Activated T-helper 1 cell treated with anti-CD3 and anti-CD28 coated beads, Interleukin-2, amount 50 U/mL, for 16 hours (primary cell): ENCODE measurements at places on chromosomes 7 and 10.

DNA sequence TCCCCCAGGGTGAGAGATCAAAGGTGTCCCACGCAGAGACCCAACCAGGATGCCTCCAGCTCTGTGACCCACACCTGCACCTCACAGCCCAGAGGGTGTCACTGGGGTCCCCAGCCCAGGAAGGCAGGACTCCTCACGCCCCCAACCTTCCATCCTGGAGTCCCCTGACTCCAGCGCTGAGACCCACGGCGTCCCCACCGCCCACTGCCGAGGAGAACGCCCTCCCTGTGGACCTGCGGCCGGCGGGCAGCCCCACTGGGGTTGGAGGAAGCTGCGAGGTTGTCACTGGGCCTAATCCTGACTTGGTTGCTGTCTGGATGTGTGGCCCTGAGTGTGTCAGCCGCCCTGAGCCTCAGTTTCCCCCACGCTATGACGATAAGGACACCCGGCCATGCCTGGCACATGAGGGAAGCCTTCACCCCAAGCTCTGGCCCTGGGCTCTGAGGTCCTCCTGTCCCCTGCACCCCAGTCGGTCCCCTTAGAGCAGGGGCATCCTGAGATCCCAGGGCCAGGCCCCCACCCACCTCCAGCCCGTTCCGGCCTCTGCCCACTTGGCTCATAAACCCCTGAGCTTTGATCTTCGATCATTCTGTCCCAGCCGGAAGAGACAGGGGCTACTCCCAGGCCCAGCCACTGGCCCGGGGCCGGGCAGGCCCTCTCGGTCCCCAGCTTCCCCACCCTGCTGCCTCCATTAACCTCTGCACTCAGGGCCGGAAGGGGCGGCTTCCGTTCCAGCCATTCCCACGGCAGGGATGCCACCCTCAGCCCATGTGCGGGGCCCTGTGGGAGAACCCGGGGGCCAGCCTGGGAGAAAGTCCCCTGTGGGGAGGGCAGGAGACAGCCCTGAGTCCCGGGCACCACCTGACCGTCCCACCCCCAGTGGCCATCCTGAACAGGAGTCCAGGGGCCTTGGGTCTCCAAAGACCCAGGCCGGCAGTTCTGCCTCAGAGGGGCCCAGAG, 113.2 kb downstream of the MICALL2 start:
- DNase-seq, result no peak

DNA sequence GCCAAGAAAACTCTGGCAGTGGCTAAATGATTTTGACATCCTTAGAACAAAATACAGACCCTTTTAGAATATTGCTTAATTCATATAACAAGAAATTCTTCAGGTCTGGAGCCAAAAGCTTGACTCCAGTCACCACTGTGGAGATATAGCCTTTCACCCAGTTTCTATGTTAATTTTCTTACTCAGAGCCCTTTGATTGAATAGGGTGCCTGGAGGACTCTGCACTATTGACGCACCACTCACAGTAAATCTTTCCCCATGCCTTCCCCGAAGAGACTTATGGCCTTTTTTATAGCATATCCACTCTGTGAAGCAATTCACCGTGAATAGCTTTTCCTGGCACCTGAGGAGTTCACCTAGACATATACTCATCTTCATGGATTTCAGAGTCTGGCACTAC, 613.8 kb downstream of the ZWINT start:
- no peak for DNase-seq

- DNase-seq, result no peak
Observed at GRCh38 chr7:137860542-137860941, 13.8 kb upstream of the DGKI start.

GRCh38 chr7:2072042-2072441, 160.7 kb downstream of the MAD1L1 start:
- no peak for DNase-seq

DNA sequence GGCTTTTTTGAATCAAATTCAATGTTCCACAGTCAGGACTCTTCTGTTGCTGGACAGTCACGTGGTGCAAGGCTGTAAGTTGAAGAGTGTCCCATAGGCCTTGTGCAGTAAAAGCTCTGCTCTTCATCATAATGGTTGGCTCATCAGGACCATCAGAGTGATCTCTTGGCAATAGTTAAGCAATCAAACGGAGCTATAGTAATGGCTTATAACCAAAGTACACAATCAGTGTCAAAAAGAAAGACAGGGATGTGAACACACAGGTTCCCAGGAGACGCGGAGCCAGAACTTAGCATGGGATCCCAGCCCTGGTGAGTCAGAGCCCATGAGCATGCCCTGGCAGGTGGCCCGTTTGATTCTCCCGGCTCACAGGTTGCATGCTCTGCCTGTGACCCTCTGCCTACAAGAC, 10.8 kb upstream of the GPNMB start:
- DNase-seq, result no peak

DNA sequence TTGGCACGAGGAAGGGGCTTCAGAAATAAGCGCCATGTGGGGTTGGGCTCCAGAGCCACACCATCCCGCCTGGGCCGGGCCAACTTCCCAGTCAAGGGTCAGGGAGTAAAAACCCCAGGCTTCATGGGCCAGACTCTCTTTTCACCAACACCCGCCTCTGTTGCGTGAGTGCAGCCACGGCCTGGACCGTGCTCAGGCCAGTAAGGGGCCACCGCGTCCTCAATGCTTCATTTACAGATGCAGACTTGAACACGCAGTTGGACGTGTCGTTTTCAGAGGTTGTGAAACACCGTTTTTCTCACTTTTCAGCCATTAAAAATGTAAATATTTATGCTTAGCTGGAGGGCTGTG, 161.0 kb downstream of the WDR37 start:
- DNase-seq, result no peak

- no peak for DNase-seq
Observed at GRCh38 chr7:51366172-51366728, 49.6 kb upstream of the COBL start.

DNA sequence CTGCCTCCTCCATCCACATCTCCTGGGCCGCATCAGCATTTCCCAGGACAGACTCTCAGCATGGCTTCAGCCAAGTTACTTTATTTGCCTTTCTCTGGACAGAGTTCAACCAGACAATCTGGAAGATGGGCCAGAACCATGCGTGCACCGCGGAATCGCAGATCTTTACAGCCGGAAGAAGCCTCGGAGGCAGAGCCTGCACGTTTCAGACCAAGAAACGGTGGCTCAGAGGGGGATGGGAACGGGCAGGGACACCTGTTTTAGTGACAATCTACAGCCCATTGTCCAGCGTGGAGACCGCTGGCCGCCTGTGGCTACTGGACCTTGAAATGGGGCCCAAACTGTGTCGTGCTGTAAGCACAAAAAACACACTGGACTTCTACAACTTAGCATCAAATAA, 3.5 kb downstream of the VIPR2 start:
- DNase-seq, result no peak
